ENCODE measurements at places on chromosomes 3 and 15. TPM values are rescaled to one million over a fixed set of nuclear protein-coding genes. Genes with fewer than 3 reads are reported as not detected.
A peak's percentile ranks its signal among the peaks of the same experiment; 100 is the strongest.

DNA sequence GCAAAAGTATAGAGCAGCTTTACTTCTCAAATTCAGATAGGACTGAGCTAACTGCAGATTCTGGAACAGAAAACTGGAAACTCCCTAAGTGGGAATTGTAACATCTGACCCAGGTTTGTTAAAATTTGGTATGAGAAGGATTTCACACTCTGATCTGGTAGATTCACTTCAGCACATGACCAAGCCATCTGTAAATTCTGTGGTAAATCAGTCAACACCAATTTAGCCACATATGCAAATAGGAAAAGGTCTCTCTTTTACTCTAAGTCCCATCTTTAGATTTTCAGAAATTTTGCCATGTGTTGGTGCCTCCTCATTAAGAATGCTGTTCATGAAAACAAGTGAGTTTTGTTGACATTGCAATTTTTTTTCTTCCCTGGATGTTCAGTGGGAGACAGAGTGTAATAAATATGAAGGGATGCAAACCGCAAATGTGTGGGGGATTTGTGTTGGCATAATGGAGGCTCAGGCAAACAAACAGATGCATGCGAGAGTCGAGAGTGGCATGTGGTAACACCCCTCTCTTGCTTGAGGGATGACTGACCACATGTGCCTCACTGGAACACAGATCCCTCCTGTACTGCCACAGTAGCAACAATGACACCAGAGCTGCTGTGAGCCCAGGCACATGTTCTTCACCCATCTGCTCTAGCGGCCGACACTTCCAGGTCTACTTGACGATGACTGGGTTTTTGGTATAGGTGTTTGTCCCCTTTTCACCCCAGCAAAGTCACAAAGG lies 146.6 kb downstream of the FEZF2 start:
- no peak for DNase-seq

Gene RAB27A
- polyA plus RNA-seq, result 6.3 TPM

Gene COL6A5
- 0.07 TPM for polyA plus RNA-seq

- DNase-seq, result no peak
Measured at GRCh38 chr3:187377842-187378241, 9.7 kb downstream of the RTP4 start.

DNA sequence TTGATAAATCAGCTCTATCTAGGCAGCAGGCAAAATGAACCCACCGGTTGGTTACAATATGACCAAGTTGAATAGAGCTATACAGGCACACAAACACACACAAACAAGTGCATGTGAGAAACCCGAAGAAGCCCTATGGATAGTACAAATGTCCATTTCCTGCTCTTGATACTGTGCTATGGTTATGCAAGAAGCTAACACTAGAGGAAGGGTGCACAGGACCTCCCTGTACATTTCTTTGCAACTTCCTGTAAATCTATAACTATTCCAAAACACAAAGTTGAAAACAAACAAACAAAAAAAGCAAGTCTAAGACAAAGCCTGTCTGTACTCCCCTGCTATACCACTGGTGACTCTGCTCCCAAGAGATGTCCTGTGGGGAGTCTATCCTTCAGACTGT lies 8.2 kb upstream of the FAM240A start:
- DNase-seq, result no peak

Gene BSN
- polyA plus RNA-seq, result 1.1 TPM

- no peak for DNase-seq
Measured at GRCh38 chr3:151087648-151088047, 2.2 kb downstream of the MED12L start.

DNA sequence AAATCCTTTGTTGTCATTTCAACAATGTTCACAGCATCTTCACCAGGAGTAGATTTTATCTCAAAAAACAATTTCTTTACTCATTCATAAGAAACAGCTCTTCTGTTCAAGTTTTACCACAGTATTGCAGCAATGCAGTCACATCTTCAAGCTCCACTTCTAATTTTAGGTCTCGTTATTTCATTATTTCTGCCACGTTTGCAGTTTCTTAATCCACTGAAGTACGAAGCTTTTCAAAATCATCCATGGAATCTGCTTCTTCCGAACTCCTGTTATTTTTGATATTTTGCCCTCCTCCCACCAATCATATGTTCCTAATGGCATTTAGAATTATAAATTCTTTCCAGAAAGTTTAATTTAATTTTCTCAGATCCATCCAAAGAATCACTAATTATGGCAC lies 12.6 kb upstream of the OR5K1 start:
- DNase-seq, result no peak

Gene TRIM42
- not detected for polyA plus RNA-seq

DNA sequence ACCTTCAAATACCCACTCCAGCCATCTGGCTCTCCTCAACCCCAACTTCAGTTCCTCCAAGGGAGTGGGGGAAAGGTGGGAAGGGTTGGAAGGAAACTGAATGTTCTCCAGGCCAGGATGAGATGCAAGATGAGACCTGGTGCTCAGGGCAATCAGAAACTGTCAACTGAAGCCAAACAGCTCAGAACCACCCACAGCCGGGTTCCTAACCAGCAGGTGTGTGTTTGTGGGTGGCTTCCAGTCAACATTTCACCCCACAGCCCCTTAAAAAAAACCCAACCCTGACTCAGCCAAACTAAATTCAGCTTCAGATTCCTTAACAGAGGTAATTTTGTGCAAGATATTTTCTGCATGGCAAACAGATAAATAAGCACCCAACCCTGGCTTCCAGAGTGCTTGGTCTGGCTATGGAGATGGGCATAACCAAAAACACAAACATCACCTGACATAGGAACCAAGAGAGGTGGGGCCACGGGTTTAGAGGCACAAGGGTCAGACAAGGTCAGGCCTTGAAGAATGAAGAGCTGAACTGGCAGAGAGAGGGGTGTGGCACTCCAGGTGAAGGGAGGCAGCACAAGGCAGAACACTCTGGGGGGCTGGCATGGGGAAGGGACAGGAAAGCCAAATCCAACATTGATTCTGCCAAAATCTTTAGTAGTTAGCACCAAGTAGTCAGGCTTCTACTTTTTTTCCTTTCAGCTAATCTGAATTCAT lies 34.7 kb downstream of the ZNF445 start:
- no peak for DNase-seq

DNA sequence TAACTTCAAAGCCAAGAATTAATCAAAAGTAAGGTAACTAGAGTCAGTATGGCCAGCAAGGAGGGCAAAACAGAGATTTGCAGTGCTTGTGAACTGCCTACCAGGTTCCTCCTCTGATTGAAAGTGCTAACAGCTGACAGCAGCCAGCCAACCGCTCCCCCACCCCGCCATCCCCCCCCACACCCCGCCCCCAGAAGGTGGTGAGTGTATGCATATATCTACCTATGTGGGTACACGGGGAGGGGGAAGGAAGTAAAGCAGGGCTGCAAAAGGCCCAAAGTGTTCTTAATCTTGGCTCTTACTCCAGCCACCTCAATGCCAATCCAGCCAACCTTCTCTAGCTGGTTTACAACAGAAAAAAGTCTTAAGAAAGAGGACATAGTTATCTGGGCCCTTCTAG lies 50.7 kb downstream of the RAF1 start:
- DNase-seq, result no peak

DNA sequence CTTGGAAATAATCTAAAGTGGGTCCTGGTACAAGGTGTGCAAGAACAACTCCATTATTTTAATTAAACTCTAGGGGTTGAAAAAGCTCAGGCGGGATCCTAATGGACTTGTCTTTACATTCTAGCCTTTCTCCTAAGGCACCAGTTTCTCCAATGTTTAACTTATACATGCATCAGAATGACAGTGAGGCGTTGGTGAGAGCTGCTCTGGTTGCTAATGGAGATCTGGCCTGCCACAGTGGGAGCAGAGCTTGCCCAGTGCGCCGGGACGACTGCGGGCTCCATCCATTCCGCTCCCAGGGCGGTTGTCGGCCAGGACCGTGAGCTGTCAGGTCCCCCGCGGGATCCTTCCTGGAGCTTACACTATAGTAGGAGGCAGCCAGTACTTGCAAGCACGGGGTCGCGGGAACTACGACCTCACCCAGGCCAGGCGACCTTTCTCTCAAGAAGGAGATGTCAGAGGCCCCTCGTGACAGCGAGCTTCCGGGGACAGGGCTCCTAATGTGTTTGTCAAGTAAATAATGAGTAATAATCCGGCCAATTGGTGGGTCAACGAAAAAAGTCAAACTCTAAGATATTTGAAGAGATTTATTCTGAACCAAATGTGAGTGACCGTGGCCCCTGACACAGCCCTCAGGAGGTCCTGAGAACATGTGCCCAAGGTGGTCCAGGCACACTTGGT lies 991 bp upstream of the HIGD1A start:
- peak; percentile 10 for DNase-seq

Gene TM4SF1
- 57.2 TPM for polyA plus RNA-seq

DNA sequence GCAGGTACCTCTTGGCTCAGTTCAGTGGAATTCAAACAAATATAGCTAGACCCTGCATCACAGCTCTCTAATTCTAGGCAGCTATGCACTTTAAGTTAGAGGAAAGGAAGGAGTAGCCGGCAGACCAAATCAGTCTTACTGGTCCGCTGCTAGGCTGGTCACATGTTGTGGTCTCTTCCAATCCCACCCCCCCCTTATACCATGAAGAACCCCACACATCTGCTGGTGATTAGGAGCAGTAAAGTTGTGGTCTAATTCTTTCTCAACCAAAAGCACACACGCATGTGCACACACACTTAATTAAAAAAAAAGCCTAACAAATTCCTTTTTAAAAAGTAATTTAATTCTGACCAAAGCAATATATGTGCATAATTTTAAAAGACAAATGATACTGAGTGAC lies 16.7 kb upstream of the SH3GL3 start:
- no peak for DNase-seq

Gene OCA2
- polyA plus RNA-seq, result 2.9 TPM

GRCh38 chr15:60721707-60722106 lies 242.8 kb upstream of the ICE2 start:
- DNase-seq, result no peak

Gene FAM227B
- 6.4 TPM for polyA plus RNA-seq

GRCh38 chr15:80199366-80199765 lies 46.6 kb downstream of the FAH start:
- DNase-seq, result no peak

Gene MFGE8
- polyA plus RNA-seq, result 86.5 TPM

- DNase-seq, result peak; percentile 17
Measured at GRCh38 chr3:58027704-58028317, 19.6 kb downstream of the FLNB start.

DNA sequence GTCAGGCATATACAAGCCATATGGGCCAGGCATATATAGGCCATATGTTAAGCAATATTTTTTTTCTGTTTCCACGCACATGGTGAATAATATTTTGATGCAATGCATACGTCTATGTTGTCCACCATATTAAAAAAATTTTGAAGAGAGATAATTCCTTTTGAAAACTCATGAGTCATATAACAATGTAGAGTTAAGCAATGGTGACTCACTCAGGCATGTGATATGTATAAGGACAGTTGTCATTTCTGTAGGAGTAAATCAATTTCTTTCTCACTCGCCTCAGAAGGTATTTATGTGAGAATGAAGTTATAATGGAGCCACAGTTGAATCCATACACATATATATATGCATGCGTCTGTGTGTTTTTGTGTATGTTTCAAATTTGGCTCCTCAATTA lies 272.6 kb downstream of the EPHA3 start:
- no peak for DNase-seq

DNA sequence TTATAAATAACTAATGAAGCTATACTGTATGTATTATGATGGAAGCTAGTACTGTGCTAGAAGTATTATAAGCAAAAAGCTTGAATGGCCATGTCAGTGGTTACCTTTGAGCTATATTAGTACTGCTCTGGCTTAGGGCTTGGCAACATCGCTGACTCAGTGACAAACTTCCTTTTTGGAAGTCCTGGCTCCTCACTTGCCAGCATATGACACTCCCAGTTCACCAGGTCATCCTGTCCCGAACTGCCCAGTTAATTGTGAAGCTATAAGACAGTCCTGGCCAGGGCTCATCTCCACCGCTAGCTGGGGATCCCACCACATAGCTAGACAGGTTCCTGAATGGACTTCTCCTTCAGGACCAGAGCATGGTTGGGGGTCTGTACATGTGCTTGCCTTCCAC lies 31.9 kb downstream of the RAB8B start:
- no peak for DNase-seq

GRCh38 chr3:175741951-175742350 lies 882.8 kb downstream of the NAALADL2 start:
- no peak for DNase-seq

GRCh38 chr3:172808969-172809546 lies 58.5 kb downstream of the ECT2 start:
- DNase-seq, result peak; percentile 66

- peak; percentile 37 for DNase-seq
Measured at GRCh38 chr15:37877851-37878741, 56.3 kb upstream of the TMCO5A start.

Gene ANKRD34C
- not detected for polyA plus RNA-seq

Gene HHLA2
- 9.9 TPM for polyA plus RNA-seq

- no peak for DNase-seq
Measured at GRCh38 chr3:59256230-59256629, 206.4 kb upstream of the CFAP20DC start.

Gene AHSG
- polyA plus RNA-seq, result 0.16 TPM

- DNase-seq, result peak; percentile 44
Measured at GRCh38 chr3:60215946-60216345, 1035.3 kb downstream of the FHIT start.

- DNase-seq, result no peak
Measured at GRCh38 chr15:95520511-95520910, 810.0 kb upstream of the NR2F2 start.

Gene C3orf49
- 0.56 TPM for polyA plus RNA-seq

GRCh38 chr3:89525609-89526008 lies 418.2 kb downstream of the EPHA3 start:
- no peak for DNase-seq

Gene TERC
- not detected for polyA plus RNA-seq

Gene RFX7
- 10.8 TPM for polyA plus RNA-seq

All from muscle of leg (tissue), 16 donors.